Activated CD4-positive, alpha-beta T cell treated with anti-CD3 and anti-CD28 coated beads, Interleukin-2, amount 50 U/mL, for 4 hours (primary cell): ENCODE measurements at places on chromosomes 7 and 10.

DNA sequence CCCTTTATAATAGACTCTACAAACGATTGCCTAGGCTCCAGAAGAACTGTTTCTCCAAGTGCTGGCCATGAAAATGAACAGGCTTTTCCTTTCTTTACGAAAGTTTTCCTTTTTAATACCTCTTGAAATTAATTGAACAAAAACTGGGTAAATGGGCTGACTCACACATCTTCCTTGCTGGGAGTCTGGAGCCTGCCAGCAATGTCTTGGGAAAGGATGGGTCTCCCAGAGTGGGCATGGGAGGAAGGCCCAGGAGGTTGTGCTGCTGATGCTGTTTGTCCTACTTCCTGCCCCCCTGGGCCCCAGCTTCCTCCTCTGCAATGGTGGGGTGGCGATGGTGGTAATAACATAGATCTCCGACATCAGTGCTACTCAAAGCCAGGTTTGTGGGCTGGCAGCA, 174.1 kb downstream of the RPS24 start:
- DNase-seq: no peak

- no peak for DNase-seq
These were observed 557 bp downstream of the BAG3 start for GRCh38 chr10:119651514-119652360.

- DNase-seq: no peak
These were observed 72.6 kb upstream of the FHIP2A start for GRCh38 chr10:114749014-114749413.

DNA sequence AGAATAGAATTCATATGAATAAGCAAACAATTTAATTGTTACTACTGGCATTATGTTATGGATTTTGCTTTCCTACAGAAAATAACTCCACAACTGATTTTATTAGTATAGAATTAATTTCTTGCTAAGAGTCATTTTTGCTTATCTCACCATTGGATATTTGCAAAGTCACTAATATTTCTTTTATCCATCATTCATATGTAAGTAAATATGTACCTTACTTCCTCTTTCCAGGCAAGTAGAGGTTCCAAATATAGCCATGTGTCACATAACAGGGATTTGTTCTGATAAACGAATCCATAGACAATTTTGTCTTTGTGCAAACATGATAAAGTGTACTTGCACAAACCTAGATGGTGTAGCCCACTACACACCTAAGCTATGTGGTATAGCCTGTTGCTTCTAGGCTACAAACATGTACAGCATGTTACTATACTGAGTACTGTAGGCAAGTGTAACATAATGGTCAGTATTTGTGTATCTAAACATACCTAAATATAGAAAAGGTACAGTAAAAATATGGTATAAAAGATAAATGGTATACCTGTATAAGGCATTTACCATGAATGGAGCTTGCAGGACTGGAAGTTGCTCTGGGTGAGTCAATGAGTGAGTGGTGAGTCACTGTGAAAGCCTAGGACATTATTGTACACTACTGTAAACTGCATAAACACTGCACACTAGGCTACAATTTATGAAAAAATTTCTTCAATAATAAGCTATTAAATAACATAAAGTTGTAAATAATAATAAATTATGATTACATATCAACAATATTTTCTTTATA, 18.3 kb downstream of the KLLN start:
- DNase-seq: no peak

DNA sequence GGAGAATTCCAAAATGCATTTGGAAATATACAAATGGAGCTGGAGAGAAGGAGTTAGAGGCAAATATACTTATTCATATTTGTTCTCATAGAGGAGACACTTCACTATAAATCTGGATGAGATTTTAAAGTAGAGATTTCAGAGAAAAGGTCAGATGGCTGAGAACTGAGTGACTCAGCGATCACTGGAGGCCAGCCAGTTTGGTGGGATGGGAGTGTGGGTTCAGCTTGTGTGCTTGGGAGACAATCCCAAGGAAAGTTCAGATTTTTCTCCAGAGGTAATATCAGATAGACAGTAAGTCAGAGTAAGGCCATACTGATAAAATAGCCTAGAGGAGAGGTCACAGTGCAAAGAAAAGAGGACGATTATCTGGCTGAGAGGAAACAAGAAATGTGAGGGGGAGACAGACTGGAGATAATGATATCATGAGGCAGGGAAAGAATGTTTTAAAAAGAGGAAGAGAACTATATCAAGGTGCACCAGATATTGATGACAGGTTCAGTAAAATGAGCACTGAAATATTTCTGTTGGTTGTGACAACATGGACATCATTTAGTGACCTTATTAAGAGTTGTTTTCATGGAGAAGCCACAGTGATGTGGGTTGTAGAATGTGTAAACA, 67.0 kb downstream of the MDFIC start:
- no peak for DNase-seq

DNA sequence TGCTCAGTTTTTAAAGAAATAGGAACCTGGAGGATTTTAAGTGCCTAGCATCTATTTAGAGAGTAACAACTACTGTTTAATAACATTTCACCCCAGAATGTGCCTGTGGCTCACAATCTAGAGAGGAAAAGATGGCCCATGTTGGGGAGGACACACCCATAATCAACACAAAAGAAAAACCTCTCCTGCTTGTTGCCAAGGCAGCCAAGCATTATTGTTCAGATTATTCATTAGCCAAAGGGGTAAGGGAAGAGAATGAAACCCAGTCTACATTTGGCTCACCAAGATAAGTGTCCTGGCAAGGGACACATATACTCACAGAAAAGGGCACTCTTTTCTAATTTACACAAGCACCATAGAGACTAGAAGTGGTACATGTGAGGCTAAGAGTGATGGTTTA, 17.7 kb upstream of the IFIT1B start:
- DNase-seq: no peak

- no peak for DNase-seq
These were observed 103.6 kb downstream of the LYZL1 start for GRCh38 chr10:29392376-29393021.

- no peak for DNase-seq
These were observed 32.0 kb downstream of the CUL2 start for GRCh38 chr10:35058134-35058533.

- DNase-seq: no peak
These were observed 10.0 kb upstream of the KMT2E start for GRCh38 chr7:105003872-105004510.

- no peak for DNase-seq
These were observed 50.8 kb downstream of the ZRANB1 start for GRCh38 chr10:124992462-124993344.

- DNase-seq: no peak
These were observed 315.1 kb downstream of the TNS3 start for GRCh38 chr7:47266799-47267198.

DNA sequence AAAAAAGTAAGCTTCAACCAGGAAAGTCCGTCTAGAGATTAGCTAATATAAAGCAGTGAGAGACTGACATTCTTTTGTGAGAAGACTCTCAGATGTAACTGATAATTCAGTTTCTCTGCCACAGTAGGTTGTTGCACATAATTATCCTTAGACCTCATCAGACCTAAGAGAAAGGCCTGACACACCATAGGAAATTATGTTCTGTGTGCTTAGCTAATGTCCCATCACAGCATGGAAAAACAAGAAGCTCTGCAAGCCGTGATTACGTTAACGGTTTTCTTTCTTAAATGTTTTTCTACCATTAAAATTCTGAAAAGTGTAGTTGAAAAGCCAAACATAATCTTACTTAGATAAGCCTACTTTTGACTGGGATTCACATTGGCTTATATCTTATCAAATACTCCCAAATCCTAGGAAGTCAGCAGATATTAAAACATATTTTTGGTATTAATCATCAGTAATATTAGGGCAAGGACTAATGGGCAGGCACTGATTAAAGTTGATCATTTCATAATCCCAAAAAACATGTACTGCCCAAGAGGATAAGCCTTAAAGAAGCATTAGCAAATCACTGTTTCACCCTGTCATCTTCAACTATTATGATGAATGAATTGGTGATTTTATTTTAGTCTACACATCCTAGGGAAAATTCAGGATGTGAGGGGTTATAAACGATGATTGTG, 5.2 kb downstream of the CSTF2T start:
- no peak for DNase-seq

GRCh38 chr7:20786421-20786778, 286 bp downstream of the SP8 start:
- no peak for DNase-seq
